ENCODE measurements at places on chromosomes 3 and 15.

DNA sequence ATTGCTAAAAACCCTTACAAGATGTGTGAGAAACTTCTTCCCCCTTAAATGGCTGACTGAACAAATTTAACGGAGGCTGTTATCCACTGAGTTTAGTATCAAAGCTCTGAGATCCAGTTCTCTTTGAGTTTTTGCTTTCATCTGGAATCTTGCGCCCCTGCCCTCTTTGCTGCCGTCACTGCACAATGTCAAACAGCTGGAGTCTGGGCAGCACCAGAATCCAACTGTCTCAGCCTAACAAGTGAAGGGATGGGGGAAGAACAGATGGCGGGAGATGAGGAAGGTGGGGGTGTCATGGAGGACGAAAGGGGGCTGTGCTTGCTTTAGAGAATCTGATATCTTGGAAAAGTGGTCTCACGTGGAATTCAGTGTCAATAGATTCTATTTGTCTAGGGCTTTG, 7.0 kb upstream of the BOC start:
- no peak for DNase-seq

- no peak for DNase-seq
Observed at GRCh38 chr3:113615976-113616375, 80.5 kb downstream of the USF3 start.

- no peak for DNase-seq
Observed at GRCh38 chr3:47877290-47877689, 74.4 kb downstream of the DHX30 start.

- no peak for DNase-seq
Observed at GRCh38 chr3:159789017-159789416, 199.6 kb upstream of the IL12A start.

- DNase-seq: no peak
Observed at GRCh38 chr3:195754141-195754540, 33.4 kb downstream of the MUC20 start.

DNA sequence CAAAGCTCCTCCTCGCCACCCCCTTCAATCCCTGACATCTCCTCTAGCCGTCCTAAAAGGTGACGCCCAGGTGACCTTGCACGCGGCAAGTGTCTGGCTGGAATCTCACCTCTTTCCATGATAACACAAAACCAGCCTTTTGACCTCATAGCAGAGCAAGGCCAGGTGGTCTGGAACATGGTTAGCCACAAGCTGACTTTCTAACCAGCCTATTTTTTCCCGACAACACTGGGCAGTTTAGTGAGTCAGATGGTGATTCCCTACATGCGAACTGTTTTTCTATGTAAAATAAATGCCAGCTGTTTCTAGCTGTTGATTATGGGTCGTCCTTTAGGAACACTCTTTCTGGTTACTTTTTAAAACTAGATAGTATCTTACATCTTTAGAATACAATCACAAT, 243.0 kb downstream of the CD47 start:
- no peak for DNase-seq

GRCh38 chr3:112688819-112689218, 47.9 kb upstream of the CCDC80 start:
- no peak for DNase-seq

- no peak for DNase-seq
Observed at GRCh38 chr3:125591116-125591760, 4.1 kb downstream of the OSBPL11 start.

GRCh38 chr15:71072423-71072822, 42.8 kb upstream of the THSD4 start:
- DNase-seq: no peak

DNA sequence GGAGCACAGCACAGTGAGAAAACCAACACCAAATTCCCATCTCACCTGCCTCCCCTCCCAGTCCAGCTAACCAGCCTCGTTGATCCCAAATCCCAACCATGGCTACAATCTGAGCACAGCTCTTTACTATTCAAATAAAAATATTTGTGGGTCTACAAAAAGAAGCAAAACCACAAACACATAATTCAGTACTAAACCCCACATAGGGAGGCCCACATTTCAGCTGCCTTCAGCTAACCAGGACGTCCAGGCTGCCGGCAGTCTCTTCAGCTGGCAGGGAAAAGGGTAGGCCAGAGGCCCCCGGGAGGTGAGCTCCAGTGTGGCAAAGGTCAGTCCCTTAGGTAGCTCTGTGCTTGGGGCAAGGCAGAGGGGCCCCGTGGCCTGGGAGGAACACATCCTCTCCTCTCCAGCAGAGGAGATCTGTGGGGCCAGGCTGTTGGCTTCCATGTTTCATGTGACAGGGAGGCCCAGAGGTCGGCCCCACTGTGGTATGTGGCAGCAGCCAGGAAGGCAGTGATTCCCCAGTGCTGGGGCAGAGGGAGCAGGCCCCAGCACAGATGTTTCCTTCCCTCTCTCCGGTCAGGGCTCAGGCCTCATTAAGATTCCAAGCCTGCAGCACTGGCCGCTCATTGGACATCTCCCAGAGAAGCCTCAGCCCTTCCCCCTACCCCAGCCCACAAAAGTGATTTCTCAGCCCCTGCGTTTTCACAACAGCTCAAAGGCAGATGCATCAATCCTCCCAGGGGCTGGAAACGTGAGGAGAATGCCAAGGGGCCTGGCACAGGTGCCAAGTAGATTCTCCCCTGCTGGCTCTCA, 381.4 kb downstream of the NTRK3 start:
- no peak for DNase-seq

DNA sequence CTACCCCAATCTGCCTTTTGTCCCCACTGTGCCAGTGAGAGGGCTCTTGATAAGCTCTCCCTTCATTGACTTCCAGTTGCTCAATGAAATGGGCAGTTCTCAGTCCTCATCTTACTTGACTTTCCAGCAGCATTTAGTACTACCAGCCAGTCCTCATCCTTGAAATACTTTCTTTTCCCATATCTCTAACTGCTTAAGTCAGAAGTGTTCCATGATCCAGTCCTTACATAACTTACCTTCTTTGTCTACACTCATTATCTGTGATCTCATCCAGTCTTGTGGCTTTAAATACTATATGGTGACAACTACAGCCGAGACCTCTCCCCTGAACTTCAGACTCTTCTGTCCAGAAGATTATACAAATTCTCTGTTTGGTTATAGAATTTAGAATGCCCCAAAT, 28.7 kb downstream of the RARRES1 start:
- no peak for DNase-seq

DNA sequence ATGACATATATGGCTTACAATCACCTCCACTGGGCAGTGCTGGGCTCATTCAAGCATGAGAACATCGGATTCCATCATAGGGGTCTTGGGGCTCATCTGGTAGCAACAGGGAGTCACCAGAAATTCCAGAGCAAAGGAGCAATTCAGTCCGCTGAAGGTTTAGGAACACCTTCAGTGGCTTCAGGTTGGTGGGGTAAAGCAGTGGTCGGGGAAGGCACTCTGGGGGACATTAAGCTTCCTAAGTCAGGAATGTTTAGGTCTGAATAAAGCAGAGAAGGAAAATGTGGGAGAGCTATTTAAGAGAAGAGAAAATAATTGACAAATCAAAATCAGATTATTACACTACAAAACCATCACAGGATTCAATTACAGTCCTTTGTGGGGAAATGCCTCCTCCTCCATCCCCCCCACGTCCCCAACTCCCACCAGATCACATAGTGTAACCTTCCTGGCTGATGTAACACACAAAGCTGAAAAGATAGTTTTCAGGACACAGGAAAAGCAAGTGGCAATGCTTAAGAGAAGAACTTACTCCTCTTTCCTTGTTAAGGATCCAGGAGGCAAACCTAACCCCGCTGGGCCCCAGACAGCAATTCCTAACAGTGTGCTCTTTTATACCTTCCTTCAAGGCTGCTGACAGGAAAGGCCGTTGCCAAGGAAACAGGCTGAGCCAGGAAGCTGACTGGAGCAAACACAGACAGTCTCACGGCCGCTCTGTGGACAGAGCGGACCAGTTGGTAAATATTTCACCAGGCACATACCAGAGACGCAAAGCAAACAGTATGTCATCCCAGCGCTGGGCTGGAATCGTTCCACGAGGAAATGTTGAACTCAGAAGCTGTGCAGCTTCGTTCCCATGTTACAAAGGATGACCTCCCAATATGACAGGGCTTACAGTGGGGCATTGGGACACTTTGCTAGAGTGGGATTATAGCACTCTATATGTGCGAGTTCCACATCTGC, 57.5 kb upstream of the LMCD1 start:
- peak; percentile 99 for DNase-seq

GRCh38 chr3:79618883-79619282, 148.9 kb downstream of the ROBO1 start:
- DNase-seq: no peak

- no peak for DNase-seq
Observed at GRCh38 chr15:91456921-91457320, 356.9 kb downstream of the SV2B start.

- DNase-seq: peak; percentile 51
Observed at GRCh38 chr3:31532587-31533168, at the start of gene STT3B. STT3B (plus strand) TSS chr3:31532925; CDS start chr3:31532999, 74 bp downstream.

GRCh38 chr3:167843481-167843880, 108.0 kb downstream of the SERPINI1 start:
- DNase-seq: no peak

- DNase-seq: no peak
Observed at GRCh38 chr3:120423432-120423831, 27.4 kb downstream of the FSTL1 start.

DNA sequence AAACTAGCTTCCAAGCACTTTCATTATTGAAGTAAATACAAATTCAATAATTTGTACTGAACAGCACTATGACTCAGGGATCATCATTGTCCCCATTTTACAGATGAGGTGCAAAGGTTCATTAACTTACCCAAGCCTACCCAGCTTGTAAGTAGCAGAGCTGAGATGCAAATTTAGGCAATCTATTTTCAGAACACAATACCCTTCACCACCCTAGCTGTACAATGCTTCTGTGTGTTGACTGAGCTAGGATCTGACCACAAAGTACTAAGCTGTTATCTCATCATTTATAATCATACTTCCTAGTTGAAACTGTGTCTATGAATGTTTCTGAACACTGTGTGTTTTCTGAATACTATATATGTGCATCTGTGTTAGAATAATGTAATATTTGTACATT, 3.2 kb upstream of the ILDR1 start:
- no peak for DNase-seq

DNA sequence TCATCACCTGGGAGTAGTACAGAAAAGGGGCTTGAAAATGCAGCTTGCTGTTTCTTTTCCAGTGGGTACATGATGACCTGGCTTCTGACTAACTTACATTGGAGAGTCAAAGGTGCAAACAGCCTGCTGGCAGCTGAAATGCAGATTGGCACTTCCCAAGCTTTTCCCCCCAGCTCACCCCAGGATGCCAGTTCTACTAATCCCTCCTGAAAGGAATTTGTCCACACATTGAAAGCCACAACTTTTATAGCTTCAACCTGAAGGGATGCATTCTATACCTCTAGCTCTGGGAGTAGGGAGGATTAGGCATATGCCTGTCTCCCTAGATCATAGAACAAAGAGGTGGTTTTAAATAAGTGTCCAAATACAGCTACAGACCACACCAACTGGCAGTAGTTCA, 281.7 kb downstream of the EFHB start:
- DNase-seq: no peak

- DNase-seq: peak; percentile 98
Observed at GRCh38 chr3:21435871-21436270, 315.1 kb downstream of the ZNF385D start.

DNA sequence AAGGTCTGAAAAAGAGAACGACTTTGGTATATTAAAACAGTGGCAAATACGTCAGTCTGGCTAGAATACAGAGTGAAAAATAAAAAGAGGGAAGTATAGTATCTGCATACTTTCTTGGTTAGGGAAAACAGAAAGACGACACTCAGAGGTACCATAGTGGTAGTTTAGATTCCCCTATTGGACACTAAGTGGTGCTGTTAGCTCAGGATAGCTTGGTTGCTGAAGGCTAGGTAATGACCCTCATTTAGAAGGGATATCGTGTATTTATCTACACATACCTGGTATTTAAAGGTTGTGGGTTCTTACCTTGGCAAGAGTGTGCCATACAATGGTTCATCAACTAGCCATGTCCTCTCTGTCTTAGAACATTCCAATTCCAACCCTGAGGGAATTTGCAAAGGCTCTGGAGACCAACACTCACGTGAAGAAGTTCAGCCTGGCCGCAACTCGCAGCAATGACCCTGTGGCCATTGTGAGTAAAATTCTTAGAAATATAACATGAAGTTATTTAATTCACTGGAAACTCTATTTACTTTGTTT, 31.0 kb downstream of the TMOD2 start:
- DNase-seq: no peak

GRCh38 chr3:190595807-190596206, 81.9 kb downstream of the IL1RAP start:
- DNase-seq: no peak

GRCh38 chr3:14875411-14876175, 56.8 kb downstream of the FGD5 start:
- DNase-seq: no peak

DNA sequence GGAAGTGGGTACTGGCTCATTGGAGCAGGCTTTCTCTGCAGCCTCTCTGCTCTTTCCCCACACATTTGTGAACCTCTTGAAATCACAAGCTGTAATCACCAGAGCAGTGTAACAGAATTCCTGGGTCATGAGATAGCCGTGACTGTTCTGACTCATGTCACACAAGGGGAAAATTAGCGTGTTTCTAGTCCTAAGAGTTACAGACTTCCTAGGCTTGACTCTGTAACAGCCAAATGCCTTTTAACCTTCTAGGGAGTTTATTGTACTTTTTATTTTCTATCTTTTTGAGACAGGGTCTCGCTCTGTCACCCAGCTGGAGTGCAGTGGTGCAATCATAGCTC, 54.7 kb upstream of the TRAK1 start:
- peak; percentile 80 for DNase-seq

DNA sequence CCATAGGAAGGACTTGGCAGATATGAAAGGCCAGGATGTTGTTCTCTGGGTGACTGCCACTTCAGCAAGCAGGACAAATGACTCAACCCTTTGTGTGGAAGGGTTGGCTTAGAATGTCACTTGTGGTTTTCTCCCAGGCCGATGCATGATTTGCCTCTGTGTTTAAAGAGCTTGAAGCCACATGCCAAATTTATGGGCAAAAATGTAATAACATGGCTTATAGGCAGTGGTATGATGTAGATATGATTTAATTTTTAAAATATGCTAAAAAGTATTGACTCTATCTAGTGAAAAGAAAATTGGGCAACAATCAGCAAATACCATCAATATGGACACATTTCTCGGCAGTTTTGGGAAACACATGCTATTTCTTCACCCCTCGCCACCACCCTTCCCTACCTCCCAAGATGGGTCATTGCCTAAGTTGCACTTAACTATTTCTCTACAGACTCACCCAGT, 114.6 kb downstream of the CYP19A1 start:
- peak; percentile 85 for DNase-seq

- no peak for DNase-seq
Observed at GRCh38 chr3:102230057-102230456, 204.8 kb upstream of the ZPLD1 start.

GRCh38 chr3:4409415-4409814, 57.7 kb downstream of the SUMF1 start:
- no peak for DNase-seq

- no peak for DNase-seq
Observed at GRCh38 chr3:32764481-32764880, 53.3 kb upstream of the TRIM71 start.

DNA sequence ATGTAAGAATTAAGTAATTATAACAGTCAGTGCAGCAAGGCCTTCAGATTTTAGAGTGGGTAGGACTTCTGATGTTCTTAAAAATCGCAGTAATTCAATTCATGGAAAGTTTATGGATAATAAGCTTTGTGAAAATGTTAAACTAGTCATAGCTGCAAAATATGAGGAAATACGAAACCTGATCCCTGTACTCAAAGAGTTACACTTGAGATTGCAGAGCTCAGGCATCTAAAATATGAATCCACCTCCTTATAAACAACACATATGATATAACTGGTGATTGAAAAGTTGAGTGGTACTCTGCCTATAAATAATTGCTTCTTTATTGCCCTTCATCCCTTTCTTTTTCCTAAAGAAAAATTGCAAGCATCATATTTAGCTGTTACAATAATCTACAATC, 473.3 kb downstream of the OTOL1 start:
- no peak for DNase-seq

Measured in skeletal muscle cell (primary cell).